ENCODE measurements at places on chromosomes 7 and 10. TPM values are rescaled to one million over a fixed set of nuclear protein-coding genes. Genes with fewer than 3 reads are reported as not detected.

TDRD1 gene
- total RNA-seq = 0.13 TPM

CPA1 gene
- not detected for total RNA-seq

RBM33 gene
- total RNA-seq = 78.9 TPM

GAD2 gene
- not detected for total RNA-seq

FGL2 gene
- total RNA-seq = 4.0 TPM

TMEM213 gene
- not detected for total RNA-seq

BMPER gene
- not detected for total RNA-seq

CDHR1 gene
- 0.66 TPM for total RNA-seq

VENTX gene
- total RNA-seq = not detected

BUD31 gene
- 132 TPM for total RNA-seq

ACTL6B gene
- total RNA-seq = not detected

SPDYE5 gene
- total RNA-seq = not detected

GRCh38 chr10:84294766-84295447 is 33.5 kb upstream of the CCSER2 start:
- DNase-seq = no peak
- H3K4me1 ChIP-seq = peaks cover 22% of the 10 kb centered on the region
- no peaks in the 10 kb centered on the region for H3K36me3 ChIP-seq
- no peak overlapping the region for H3K27ac ChIP-seq
- no peak overlapping the region for H3K4me3 ChIP-seq
- H3K27me3 ChIP-seq = peaks cover 4% of the 10 kb centered on the region

- no peaks in the 10 kb centered on the region for H3K4me1 ChIP-seq
- no peak overlapping the region for H3K4me3 ChIP-seq
Measured at GRCh38 chr10:129904323-129904722, 59.8 kb downstream of the EBF3 start.

GRCh38 chr10:29658984-29659965 is 24.5 kb upstream of the SVIL start:
- peaks cover 48% of the 10 kb centered on the region for H3K27me3 ChIP-seq
- H3K27ac ChIP-seq = peak overlapping the region; percentile 37
- peaks cover 15% of the 10 kb centered on the region for H3K36me3 ChIP-seq
- peak; percentile 73 for DNase-seq

DNA sequence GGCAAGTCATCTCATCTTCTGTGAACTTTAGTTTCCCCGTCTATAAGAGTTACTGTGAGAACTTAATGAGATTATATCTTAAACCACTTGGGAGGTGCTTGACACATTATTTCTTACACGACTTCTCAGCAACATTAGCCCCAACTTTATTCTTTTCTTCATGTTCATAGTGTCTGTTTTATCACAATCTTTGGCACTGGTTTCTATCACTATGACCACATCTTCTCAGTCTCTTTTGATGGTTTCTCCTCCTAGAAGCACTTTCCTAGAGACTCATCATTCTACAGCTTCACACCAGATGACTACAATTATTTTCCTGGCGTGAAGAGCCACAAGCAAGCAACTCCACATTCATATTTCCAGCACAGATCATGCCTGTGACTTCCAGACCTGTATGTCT is 26.5 kb upstream of the BET1 start:
- no peaks in the 10 kb centered on the region for H3K36me3 ChIP-seq
- peaks cover 4% of the 10 kb centered on the region for H3K27me3 ChIP-seq
- no peak overlapping the region for H3K4me3 ChIP-seq
- H3K4me1 ChIP-seq = no peaks in the 10 kb centered on the region
- DNase-seq = no peak

DNA sequence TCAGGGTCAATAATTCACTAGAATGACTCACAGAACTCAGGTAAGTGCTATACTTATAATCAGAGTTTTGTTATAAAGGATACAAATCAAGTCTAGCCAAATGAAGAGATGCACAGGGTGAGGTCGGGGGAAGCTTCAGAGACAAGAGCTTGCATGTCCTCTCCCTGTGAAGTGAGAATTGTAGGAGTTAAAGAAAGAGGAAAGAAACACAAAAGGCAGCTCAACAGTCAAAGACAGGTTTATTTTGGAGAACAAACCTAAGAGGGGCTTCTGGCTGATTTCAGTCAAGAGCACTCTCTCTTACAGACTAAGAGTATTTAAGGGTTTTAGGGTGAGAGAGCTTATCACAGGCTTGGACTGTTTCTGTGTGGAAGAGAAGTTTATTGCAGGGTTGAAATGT is 600.5 kb upstream of the C7orf33 start:
- no peaks in the 10 kb centered on the region for H3K27me3 ChIP-seq
- H3K36me3 ChIP-seq = no peaks in the 10 kb centered on the region
- DNase-seq = no peak

- H3K4me3 ChIP-seq = no peak overlapping the region
- no peaks in the 10 kb centered on the region for H3K4me1 ChIP-seq
- H3K27ac ChIP-seq = no peak overlapping the region
- no peaks in the 10 kb centered on the region for H3K36me3 ChIP-seq
- DNase-seq = no peak
- H3K27me3 ChIP-seq = peaks cover 10% of the 10 kb centered on the region
Measured at GRCh38 chr7:3194501-3195141, 106.4 kb upstream of the SDK1 start.

DNA sequence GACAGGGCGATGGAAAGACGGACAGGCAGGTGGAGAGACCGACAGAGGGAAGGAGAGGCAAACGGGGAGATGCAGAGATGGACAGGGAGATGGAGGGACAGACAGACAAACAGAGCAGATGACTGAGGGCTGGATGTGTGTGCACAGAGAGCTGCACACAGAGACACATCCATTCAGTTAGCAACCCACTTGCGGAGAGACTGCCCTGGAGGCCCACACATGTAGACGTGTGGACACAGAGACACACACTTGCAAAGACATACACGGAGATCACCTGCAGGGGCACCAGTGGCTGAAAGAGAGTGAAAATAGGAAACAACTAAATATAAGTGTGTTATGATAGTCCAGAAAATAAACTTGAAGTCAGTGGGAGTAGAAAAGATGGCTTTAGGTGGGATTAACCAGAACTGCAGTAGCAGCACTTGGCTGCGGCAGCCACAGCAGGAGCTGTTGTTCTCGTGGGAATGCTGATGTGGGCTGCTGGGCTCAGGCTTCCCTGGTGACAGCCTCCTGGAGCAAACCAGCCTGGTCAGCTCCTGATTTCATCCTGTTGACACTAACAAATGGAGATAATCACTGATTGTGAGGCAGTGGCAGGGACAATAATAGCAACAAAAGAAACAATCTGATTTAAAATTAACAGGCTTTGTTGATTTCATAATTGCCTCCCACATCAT is 134.1 kb downstream of the CCNY start:
- H3K4me1 ChIP-seq = peaks cover 7% of the 10 kb centered on the region
- H3K36me3 ChIP-seq = no peaks in the 10 kb centered on the region
- no peak for DNase-seq

GRCh38 chr7:46229409-46229808 is 308.3 kb upstream of the IGFBP3 start:
- H3K27ac ChIP-seq = no peak overlapping the region
- no peak overlapping the region for H3K4me3 ChIP-seq
- H3K36me3 ChIP-seq = no peaks in the 10 kb centered on the region
- H3K4me1 ChIP-seq = no peaks in the 10 kb centered on the region
- no peak for DNase-seq

- H3K4me1 ChIP-seq = no peaks in the 10 kb centered on the region
- no peak overlapping the region for H3K27ac ChIP-seq
- no peaks in the 10 kb centered on the region for H3K27me3 ChIP-seq
- H3K4me3 ChIP-seq = no peak overlapping the region
- H3K36me3 ChIP-seq = no peaks in the 10 kb centered on the region
Measured at GRCh38 chr7:135512135-135512887, 2.4 kb upstream of the CNOT4 start.

DNA sequence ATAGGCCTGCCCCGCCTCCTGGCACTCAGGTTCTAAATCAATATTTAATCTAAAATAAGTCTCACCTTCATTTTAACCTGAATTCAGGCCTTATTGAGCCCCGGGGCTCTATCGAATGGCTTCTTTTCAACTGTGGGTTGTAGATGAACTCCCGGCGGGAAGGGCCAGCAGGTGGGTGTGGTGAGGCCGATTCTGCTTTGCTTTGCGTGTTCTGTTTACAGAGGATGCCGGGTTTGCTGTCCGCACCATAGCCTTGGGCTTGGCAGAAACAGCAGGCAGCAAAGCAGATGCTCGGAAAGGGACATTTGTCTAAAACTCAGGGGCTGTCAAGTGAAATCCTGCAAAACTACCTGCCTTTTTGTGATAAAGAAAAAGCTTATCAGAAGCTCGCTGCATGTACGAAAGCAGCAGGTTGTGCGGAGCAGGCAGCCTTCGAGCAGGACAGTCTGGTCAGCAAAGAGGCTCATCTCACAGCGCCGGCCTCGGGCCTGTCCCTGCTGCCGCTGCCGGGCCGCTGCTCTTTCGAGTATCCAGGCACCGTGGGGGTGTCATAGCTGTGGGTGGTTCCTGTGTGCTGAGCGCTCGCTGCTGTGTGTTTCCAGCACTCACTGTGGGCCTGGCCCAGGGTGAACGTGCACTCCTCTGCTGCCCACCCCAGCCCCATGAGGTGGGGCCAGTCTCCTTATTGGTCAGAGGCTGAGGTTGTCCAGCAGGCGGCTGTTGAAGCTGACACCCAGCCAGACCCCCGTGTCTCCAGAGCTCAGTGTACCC is 434.8 kb upstream of the FOXK1 start:
- H3K36me3 ChIP-seq = no peaks in the 10 kb centered on the region
- no peak overlapping the region for H3K27ac ChIP-seq
- no peak for DNase-seq
- H3K4me3 ChIP-seq = no peak overlapping the region
- H3K4me1 ChIP-seq = no peaks in the 10 kb centered on the region

- DNase-seq = no peak
- peaks cover 20% of the 10 kb centered on the region for H3K36me3 ChIP-seq
- H3K27me3 ChIP-seq = no peaks in the 10 kb centered on the region
- peaks cover 40% of the 10 kb centered on the region for H3K4me1 ChIP-seq
- H3K27ac ChIP-seq = no peak overlapping the region
- no peak overlapping the region for H3K4me3 ChIP-seq
Measured at GRCh38 chr10:7287377-7287776, 123.5 kb downstream of the SFMBT2 start.

DNA sequence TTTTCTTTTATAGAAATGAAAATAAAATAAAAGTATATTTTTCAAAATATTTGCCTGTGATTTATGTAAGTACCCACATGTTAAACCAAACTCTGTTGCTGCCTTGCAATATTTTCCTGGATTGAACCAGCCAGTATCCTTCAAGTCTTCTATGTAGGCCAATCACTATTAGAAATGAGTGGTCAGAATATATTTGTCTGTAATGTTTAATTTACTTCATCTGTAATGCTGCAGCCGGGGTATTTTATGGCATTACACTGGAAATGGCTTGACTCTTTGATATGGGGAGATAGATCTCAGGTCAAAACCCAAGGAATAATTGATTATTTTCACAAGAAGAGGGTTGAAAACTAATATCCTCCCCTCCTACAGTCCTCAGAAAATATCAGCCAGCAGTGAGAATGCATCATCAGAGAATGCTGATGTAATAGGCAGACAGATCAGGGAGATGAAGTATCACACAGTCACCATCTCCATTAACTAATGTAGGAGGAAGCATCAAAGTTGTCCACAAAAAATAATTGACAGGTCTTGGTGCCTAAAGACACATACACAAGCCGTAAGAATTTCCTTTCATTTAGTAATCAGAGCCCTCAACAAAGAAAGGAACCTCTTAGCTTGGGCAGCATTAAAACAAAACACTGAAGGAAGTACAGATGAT is 82.5 kb downstream of the VWDE start:
- no peaks in the 10 kb centered on the region for H3K36me3 ChIP-seq
- no peak for DNase-seq
- H3K27ac ChIP-seq = no peak overlapping the region

GRCh38 chr7:40024841-40025240 is 74.8 kb downstream of the CDK13 start:
- no peak overlapping the region for H3K4me3 ChIP-seq
- no peak for DNase-seq
- H3K4me1 ChIP-seq = peaks cover 10% of the 10 kb centered on the region
- no peak overlapping the region for H3K27ac ChIP-seq
- no peaks in the 10 kb centered on the region for H3K27me3 ChIP-seq

- peak within 1 kb of the TSS; percentile 78 for H3K27ac ChIP-seq
- peak within 1 kb of the TSS; percentile 57 for H3K4me3 ChIP-seq
- no peak for DNase-seq
- H3K4me1 ChIP-seq = peaks cover 43% of the 10 kb centered on the region
Measured at GRCh38 chr10:123147635-123148413, at the start of gene HMX2. HMX2 (plus strand) TSS chr10:123148136; CDS start chr10:123148379, 243 bp downstream.

DNA sequence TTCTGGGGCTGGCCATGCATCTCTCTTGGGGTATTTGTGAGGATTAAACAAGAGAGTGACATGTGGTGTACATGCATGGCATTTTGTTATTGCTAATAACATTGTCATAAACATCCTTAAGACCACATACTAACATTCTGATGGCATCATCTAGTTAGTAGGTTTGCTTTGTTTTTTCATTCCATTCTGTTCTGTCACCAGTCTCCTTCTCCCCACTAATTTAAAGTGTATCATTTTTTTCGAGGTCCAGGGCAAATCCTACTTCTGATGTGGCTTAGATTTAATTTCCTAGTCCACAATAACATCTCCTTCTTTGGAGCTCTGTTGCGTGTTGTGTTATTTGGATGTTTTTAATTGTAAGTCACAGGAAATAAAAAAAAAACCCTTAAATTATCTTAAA is 248.1 kb downstream of the LRMDA start:
- no peaks in the 10 kb centered on the region for H3K36me3 ChIP-seq
- no peaks in the 10 kb centered on the region for H3K27me3 ChIP-seq
- H3K4me1 ChIP-seq = no peaks in the 10 kb centered on the region

DNA sequence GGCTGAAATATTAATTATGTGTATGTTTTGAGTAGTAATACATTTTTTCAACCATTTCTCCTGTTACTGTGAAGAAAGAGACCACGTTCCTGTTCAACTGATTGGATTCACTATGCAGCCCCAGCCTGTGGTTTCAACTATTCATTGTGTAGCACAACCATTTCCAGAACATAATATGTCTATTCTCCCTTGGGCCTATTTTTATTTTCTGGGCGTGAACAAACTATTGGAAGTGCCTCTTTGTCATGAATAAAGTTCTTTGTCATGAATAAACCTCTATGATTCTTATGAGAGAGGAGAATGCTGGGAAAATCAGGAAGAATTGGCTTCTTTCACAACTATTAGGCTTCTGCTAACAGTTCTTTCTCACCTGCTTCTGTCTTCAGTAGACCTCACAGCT is 152.4 kb downstream of the GNAT3 start:
- no peaks in the 10 kb centered on the region for H3K4me1 ChIP-seq
- H3K27me3 ChIP-seq = no peaks in the 10 kb centered on the region
- H3K36me3 ChIP-seq = no peaks in the 10 kb centered on the region
- H3K27ac ChIP-seq = no peak overlapping the region
- H3K4me3 ChIP-seq = no peak overlapping the region

- DNase-seq = no peak
- no peaks in the 10 kb centered on the region for H3K4me1 ChIP-seq
- H3K27me3 ChIP-seq = peaks cover 18% of the 10 kb centered on the region
- H3K36me3 ChIP-seq = no peaks in the 10 kb centered on the region
- no peak overlapping the region for H3K4me3 ChIP-seq
Measured at GRCh38 chr7:155164316-155164715, 94.2 kb downstream of the HTR5A start.

GRCh38 chr10:71392292-71392691 is 4.4 kb upstream of the CDH23 start:
- no peaks in the 10 kb centered on the region for H3K4me1 ChIP-seq
- H3K4me3 ChIP-seq = no peak overlapping the region
- H3K27me3 ChIP-seq = peaks cover 50% of the 10 kb centered on the region
- DNase-seq = no peak
- no peak overlapping the region for H3K27ac ChIP-seq
- H3K36me3 ChIP-seq = no peaks in the 10 kb centered on the region

- peak overlapping the region; percentile 72 for H3K27ac ChIP-seq
- H3K27me3 ChIP-seq = peaks cover 14% of the 10 kb centered on the region
- peak overlapping the region; percentile 4 for H3K4me3 ChIP-seq
- no peak for DNase-seq
- H3K36me3 ChIP-seq = no peaks in the 10 kb centered on the region
- H3K4me1 ChIP-seq = peaks cover 41% of the 10 kb centered on the region
Measured at GRCh38 chr10:24449321-24449740, 240.4 kb downstream of the KIAA1217 start.

Measured in activated T-helper 1 cell treated with anti-CD3 and anti-CD28 coated beads, Interleukin-12 subunit alpha, Interleukin-12 subunit beta, Interleukin-2, Interleukin-4 antibody, amounts not matched to agents 30 ng/mL and 10 ng/mL and 1 ng/mL, durations not matched to agents 14 hours and 24 hours and 36 hours (primary cell).